ENCODE measurements at places on chromosomes 12 and 14.

DNA sequence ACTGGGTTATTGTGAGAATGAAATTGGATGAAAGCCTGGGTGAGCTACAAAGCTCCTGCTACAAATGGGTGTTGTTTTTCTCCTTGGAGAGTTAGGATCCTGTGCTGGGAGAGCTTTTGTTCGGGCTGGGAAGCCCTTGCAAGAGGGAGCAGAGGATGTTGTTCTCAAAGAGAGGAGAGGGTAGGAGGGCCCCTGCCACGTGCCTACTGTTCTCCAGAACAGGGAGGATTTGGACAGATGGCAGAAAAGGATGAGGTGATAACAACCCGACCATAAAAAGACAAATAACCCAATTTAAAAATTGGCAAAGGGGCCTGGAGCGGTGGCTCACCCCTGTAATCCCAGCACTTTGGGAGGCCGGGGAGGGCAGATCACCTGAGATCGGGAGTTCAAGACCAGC is 68.8 kb downstream of the GALNT16 start:
- DNase-seq = no peak

DNA sequence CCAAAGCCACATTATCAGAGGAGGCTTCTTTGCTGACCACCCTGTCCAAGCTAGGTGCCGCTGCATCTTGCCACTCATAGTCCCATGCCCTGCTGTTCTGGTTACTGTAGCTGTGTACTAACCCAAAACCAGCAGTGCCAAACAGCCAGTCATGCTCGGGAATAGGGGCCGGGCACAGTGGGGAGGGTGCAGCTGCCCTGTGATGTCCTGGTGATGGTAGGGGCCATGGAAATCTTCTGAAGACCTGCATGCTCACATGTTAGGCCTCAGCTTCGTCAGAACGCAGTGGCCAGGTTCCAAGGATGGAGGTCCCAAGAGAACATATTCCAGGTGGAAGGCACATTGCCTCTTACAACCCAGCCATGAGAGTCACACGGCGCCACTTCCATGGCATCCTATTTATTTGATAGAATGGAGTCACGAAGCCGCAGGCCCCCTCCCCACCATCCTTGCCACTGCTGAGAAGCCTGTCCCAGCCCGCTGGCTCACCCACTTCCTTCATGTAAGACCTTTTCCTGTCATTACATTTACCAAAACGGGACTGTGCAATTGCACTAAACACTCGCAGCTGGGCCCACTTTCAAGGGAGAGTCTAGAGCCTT is 48.5 kb downstream of the FAM222A start:
- no peak for DNase-seq

DNA sequence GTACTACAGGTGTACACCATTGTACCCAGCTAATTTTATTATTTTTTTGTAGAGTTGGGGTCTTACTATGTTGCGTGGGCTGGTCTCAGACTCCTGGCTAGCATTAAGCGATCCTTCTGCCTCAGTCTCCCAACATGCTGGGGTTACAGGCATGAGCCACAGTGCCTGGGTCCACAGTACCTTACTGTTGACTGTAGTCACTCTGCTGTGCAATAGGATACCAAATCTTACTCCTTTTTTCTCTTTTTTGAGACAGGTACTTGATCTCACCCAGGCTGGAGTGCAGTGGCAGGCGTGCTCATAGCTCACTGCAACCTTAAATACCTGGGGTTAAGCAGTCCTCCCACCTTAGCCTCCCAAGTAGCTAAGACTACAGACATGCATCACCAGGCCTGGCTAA is 25.6 kb downstream of the PSMA6 start:
- no peak for DNase-seq

GRCh38 chr12:92938018-92938417 is 8.9 kb upstream of the EEA1 start:
- no peak for DNase-seq

- DNase-seq = no peak
These were observed 38.5 kb upstream of the CHGA start for GRCh38 chr14:92884410-92884809.

GRCh38 chr14:53793790-53794505 is 162.7 kb downstream of the BMP4 start:
- no peak for DNase-seq

- no peak for DNase-seq
These were observed 823.7 kb downstream of the AACS start for GRCh38 chr12:125888921-125889320.

GRCh38 chr12:69872804-69873203 is 47.8 kb downstream of the MYRFL start:
- DNase-seq = no peak

GRCh38 chr14:85528080-85528896 is 1.7 kb upstream of the FLRT2 start:
- no peak for DNase-seq

Data from CD8-positive, alpha-beta memory T cell (primary cell).